LoVo (cell line): ENCODE measurements at places on chromosomes 13 and 19.

DNA sequence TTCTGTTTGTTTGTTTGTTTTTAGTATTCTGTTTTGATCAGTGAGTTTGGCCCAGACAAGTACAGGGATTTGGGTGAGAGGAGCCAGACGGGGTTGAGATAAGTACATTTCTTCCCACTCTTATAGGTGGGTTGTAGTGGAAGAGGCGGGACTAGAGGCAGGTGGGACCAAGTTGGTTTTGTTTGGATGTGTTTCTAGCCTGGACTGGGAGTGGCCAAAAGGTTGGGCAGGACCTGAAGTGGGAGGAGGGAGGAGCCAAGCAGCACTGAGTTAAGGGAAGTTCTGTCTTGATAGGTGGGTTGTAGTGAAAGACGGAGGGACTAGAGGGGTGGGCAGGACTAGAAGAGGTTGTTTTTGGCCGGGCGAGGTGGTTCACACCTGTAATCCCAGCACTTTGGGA is 9.0 kb downstream of the DNASE2 start:
- DNase-seq: no peak

DNA sequence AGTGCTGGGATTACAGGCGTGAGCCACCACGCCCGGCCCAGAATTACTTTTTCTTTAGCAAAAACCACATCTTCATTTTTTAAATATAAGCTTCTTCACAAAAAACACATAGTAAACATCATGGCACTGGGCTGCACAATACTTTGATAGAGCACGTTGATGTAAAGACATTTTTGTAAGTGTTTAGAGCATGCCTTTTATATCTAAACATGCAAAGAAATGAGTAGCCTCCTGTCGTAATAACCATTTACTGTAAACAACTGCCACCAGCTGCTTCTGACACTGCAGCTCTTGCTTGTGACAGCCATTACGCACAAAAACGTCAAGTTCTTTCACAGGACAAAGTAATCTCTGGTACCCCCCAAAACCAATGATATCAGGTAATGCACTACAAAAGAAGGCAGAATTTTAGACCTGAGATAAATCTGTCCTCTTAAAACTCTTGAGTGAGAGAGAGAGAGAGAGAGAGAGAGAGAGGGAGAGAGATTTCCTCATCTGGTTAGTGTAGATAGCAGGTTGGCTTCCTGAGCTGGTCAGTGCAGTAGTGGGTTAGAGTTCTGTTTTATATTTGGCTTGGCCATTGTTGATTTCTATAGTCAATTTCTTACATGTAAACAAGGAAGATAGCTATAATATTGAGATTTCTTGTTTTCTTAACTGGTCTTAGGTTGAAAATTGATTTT is 6.7 kb upstream of the ZNF548 start:
- no peak for DNase-seq

GRCh38 chr13:100240109-100240779 is 151.4 kb downstream of the PCCA start:
- DNase-seq: no peak

DNA sequence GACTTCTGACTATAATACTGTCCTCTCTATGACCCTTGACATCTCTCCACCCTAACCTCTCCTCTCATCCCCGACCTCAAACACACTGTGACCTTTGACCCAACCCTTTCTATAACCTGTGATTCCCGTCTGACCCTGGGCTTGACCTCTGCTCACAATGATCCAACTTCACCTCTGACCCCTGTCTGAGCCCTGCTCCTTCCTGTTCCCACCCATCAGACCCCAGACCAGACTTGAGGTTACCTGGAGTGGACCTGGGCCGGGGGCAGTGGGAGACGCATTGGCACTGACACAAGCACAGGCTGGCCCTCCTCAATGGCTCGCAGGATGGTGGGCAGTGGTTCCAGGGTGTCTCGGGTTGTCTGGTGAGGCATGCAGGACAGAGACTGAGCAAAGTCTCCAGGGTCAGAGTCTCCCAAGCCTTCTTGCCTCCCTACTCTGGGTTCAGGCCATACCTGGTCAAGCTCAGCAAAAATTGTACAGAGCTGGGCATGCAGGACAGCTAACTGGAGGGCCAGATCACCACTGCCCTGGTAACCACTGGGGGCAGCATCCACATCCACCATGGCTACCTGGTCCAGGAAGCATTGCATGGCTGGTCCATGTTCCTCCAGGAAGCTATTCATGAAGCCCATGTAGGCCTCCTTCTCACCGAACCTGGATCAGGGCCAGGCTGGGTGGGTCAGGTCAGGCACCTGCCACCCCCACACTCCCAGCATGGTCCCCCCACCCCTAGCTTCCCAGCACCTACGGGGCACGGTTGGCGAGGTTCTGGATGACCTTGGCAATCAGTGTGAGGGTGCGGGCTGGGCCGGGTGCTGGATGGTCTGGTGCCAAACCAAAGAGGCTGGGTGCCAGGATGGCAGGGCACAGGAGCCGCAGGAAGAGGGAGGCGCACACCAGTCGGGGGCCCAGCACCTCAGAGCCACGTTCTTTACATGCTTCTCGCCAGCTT is 4.4 kb upstream of the WIZ start:
- DNase-seq: no peak

DNA sequence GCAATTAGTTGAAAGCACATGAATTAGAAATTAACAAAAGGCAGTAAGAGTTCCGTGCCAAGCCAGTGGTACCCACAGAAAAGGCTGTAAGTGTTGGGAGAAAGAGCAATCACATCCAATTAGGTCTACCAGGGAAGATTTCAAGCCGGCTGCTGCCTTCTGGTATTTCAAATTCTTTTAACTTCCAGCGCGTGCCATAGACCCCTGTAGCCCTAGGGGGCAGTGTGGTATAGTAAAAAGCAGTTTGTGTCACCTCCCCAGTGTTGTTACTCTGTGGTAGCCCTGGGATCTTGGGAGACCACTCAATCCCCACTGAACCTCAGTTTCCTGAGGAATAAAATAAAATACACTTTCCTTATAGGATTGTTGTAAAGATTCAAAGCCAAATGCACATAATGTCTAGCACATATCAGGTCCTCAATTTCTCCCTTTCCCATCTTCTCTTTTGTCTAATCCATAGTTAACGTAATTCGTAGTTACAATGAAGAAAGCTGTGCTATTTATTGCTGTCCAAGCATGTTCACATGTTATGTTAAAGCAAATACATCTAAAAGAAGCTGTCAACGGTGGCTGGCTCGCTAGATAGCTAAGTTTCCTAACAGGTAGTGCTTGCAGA is 230.2 kb downstream of the TDRD3 start:
- DNase-seq: peak; percentile 33

- peak; percentile 67 for DNase-seq
Observed at GRCh38 chr19:39430675-39431593, 4.8 kb downstream of the RPS16 start.

DNA sequence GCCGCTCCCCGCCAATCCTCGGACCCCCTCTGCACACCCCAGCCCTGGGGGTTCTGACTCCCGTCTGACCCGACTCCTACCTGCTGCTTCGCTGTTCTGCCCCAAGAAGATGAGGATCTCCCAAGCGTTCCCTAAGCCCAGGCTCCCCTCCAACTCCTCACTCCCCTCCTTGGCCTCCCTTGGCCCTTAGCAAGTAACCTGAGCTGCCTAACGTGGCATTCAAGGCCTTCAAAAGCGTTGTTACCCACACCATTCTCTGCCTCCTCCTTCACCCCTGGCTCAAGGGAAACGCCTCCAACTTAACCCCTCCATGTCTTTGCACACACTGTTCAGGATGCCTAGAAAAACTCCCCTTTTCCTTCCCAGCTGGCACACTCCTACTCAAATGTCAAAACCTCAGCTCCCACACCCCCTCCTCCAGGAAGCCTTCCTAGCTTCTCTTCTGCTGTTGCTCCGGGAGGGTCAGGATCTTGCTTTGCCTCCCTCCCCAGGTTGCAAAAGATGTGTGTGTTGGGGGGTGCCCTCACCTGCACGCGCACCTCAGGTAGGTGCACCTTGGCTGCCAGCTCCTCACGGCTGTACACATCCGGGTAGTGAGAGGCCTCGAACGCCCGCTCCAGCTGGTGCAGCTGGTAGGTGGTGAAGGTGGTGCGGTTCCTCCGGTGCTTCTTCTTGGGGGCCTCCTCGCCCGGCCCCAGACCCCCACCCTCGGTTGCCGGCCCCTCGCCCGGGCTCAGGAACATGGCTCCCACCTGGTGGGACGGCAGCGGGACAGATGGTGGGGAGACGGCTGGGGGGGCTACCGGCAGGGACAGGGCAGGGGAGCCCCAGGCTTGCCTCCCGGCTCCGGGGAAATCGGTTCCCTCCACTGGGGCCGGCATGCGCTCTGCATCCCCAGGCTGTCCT is 775 bp downstream of the RAX2 start:
- no peak for DNase-seq

DNA sequence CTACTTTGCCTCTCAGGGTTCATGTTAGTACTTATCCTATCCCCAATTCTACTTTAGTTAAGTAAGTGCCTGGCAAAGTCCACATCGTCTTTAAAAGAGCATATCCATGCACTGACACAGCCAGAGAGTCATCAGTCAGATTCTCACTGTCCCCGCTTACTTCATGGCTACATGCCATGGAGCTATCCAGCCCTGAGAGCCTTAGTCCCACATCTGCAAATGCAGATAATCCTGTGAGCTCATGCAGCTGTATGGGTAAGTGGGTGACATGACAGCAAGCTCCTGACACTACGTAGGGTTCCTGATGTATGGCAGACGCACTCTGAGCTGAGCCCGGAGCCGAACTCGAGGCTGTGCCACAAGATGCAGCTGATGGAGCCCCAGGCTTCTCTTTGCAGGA is 661.5 kb downstream of the LIG4 start:
- DNase-seq: no peak

DNA sequence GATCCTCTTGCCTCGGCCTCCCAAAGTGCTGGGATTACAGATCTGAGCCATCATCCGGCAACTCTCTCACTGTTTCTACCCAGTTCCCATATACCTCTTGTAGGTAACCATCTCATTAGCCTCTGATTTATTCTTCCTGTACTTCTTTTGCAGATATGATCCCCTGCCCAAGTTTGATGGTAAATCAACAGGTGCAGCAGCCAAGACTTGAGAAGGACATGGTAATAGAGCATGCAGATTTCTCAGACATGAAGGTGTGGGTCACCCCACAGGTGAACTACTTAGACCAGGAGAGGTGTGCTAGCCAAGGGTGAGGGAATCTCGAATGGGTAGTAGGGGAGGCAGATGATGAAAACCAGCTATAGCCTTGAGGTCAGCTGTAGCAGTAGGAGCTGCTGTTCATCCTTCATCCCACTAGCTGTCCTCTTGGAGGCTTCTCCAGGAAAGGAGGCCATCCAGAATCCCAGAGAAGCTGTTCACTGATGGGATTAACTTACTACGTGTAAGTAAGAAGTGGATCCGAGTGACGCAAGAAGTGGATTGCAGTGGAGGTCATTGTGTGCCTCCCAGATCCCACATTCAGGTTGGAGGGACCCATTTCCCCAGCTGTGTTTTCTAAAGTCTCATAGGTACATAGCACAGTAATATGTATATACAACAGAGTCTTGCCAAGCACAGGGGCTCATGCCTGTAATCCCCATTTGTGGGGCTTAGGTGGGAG is 10.8 kb upstream of the CEBPG start:
- no peak for DNase-seq

DNA sequence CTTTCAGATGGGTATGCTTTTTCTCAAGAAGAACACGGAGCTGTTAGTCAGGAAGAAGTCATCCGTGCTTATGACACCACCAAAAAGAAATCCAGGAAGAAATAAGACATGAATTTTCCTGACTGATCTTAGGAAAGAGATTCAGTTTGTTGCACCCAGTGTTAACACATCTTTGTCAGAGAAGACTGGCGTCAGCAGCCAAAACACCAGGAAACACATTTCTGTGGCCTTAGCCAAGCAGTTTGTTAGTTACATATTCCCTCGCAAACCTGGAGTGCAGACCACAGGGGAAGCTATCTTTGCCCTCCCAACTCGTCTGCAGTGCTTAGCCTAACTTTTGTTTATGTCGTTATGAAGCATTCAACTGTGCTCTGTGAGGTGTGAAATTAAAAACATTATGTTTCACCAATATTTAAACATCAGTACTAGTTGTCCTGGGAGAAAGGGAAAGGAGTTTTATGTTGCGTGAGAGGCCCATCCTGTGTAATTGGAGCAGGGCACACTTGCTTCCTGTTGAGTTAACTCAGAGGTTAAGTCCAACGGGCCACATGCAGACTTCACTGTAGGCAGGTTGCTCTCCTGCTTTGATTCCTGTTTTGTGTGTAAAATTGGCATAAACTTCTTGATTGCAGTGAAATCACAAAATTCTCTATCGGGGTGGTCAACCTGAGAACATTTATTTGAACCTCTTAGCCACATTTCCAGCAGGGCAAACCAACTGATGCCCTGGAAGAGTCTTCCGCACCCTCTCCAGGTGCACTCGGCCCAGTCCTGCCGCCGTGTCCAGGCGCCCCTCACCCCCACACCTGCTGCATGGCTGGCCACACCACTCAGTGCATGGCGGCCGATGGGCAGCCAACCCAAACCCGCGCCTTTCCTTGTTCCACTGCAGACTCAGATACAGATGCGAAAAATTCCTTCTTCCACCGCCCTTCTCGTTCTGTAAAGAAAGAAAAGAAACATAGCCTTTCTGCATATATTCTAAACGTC is 31.6 kb downstream of the SHISA2 start:
- no peak for DNase-seq

GRCh38 chr13:52449331-52450011 is 963 bp downstream of the VPS36 start:
- DNase-seq: no peak

GRCh38 chr19:58519087-58519354 is 589 bp downstream of the ZBTB45 start:
- DNase-seq: peak; percentile 65

DNA sequence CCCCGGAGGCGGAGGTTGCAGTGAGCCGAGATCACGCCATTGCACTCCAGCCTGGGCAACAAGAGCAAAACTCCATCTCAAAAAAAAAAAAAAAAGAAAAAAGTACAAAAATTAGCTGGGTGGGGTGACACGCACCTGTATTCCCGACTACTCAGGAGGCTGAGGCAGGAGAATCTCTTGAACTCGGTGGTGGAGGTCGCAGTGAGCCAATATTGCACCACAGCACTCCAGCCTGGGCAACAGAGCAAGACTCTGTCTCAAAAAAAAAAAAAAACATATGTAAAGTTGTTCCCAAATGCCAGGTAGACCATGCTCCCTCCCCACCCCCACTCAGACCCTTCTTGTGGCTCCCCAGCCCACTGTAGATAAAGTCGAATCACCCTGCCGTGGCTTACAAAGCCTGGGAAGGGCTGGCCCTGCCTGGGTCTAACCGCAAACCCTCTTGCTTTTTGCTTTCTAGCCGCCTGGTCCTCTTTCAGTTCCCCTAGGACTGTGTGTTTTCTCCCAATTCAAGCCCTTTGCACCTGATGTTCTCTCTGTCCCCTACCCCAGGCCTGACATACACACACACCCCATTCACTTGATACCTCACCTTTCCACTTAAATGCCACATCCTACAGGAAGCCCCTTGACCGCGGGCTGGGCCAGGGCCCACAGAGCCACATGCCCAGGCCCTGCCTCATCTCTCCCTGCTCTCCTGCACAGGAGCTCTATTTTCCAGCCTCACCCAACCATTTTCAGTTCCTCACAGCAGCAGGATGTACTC is 34.4 kb downstream of the MAP4K1 start:
- no peak for DNase-seq

GRCh38 chr13:81779876-81780275 is 1439.0 kb upstream of the SPRY2 start:
- no peak for DNase-seq

GRCh38 chr13:43994999-43995859 is 115.5 kb downstream of the LACC1 start:
- peak; percentile 2 for DNase-seq
